ENCODE measurements at places on chromosomes 7 and 10.

DNA sequence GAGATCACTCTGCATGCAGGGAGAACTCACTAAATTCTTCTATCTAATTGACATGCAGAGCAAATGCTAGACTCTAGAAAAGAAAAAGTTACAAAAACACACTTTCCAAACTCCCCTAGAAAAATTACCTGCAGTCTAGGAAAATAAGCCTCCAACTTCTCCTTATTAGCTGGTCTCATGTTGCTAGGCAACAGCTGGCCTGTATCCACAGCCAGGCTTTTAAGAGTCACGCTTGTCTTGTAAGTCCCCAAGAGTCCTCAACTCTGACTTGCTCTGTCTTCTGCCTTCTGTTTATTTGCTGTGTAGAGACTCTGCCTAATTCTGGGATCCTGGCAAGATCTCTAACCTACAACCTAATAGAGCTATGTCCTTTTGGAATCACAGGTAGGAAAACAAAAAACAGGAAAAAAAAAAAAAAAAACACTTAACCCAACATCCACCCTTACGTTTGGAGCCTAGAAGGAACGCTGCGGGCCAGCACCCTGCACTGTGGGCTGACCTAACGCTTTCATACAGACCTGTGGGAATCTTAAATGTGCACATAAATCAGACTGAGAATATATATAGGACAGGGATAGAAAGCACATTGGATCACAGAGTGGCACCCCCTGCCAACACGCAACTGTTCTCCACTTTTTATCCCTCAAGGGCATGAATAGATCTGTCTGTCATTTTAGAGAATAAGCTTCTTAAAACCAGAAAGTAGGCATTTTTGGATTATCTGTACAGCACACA, 117.0 kb upstream of the PTPRZ1 start:
- no peak for DNase-seq

- no peak for DNase-seq
Observed at GRCh38 chr7:36016648-36017047, 136.4 kb upstream of the EEPD1 start.

DNA sequence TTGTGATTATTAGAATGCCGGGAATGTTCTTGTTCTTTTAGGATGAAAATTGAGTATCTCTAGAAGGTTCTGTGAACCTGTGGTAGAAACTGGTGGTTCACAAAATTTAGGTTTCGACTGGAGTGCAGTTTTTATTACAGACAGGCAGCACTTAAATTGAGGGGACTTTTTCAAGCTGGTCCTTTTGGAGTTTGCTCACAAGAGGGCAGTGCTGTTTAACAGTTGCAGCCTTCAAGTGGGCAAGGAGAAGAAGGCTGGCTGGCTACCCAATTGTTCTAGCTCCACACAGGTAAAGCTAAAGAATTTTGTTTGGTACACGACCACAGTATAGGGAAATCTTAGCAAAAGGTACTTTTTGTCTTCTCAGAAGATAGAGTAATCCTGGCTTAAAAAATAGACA, 233.6 kb downstream of the SNX13 start:
- DNase-seq: no peak

- peak; percentile 22 for DNase-seq
Observed at GRCh38 chr7:6026011-6026819, 5.0 kb upstream of the ANKRD61 start.

- DNase-seq: no peak
Observed at GRCh38 chr7:112184455-112184854, 21.7 kb downstream of the DOCK4 start.

GRCh38 chr10:6221971-6222751, 19.4 kb downstream of the PFKFB3 start:
- DNase-seq: no peak

DNA sequence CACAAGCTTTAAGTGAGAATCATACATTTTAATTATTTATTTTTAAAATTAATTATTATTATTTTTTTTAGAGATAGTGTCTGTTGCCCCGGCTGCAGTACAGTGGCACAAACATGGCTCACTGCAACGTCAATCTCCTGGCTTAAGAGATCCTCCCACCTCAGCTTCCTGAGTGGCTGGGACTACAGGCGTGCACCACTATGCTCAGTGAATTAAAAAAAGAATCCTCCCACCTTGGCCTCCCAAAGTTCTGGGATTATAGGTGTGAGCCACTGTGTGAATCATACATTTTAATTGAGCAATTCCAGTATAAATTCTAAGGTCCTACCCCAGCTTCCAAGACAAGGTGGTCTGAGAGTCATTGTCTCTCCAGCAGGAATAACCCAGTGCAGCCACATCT, 172.4 kb downstream of the JAZF1 start:
- no peak for DNase-seq

- DNase-seq: no peak
Observed at GRCh38 chr7:44348851-44349781, 23.7 kb upstream of the CAMK2B start.

DNA sequence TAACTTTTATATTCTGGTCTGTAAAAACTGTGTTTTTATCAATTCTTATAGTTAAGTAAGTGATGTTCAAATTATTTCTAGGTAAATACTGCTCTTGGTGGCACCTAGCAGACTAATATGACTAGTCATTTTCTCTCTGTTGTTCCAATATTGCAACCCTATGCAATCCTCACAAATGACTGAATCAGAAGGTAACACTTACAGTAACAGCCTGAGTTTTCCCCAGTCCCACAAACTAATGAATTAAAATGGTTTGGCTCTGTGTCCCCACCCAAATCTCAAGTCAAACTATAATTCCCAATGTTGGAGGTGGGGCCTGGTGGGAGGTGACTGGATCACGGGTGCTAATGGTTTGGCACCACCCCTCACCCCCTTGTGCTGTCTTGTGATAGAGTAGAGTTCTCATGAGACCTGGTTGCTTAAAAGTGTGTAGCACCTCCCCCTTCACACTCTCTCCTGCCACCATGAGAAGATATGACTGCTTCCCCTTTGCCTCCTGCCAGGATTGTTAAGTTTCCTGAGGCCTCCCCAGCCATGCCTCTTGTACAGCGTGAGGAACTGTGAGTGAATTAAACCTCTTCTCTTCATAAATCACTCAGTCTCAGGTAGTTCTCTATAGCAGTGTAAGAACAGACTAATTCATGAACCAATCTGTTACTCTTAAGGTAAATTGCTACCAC, 43.5 kb downstream of the MTPN start:
- DNase-seq: no peak

DNA sequence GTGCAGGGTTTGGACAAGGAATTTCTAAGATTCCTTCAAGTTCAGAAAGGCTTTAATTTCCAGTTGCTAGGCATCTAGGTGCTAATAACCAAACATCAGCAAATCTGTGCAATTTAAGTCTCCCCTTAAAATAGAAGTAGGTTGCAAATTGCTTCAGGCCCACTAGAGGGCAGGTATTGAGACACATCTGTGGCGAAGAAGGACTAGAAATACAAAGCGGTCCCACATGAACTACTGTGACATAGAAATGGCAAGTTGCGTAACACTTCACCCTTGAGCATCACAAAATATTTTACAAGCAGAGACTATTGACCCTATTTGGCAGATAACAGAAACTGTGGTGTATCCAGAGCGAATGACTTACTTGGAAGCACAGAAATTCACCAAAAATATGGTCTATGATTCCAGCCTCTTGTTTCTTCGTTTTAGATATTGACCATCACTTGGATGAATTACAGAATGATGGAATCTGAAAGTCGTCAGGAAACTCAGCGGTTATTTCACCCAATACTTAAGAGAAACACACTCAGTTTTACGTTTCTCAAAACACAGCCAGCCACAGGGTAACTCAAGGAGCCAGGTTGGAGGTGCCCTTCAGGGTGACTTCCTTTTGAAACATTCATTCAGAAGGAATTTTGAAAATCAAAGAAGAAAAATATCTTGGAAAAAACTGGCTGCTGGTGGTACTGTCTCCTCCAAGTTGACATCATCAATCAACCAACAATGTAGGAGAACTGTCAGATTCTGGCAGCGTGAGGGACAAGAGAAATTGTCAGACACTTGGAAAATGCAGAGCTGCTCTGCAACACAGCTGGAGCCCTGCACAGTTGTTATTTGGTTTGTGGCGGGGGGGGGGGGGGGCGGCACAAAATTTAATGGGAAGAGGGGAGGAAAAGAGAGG, 256.3 kb upstream of the MINDY3 start:
- DNase-seq: no peak

- no peak for DNase-seq
Observed at GRCh38 chr10:84551437-84552120, 223.2 kb downstream of the CCSER2 start.

DNA sequence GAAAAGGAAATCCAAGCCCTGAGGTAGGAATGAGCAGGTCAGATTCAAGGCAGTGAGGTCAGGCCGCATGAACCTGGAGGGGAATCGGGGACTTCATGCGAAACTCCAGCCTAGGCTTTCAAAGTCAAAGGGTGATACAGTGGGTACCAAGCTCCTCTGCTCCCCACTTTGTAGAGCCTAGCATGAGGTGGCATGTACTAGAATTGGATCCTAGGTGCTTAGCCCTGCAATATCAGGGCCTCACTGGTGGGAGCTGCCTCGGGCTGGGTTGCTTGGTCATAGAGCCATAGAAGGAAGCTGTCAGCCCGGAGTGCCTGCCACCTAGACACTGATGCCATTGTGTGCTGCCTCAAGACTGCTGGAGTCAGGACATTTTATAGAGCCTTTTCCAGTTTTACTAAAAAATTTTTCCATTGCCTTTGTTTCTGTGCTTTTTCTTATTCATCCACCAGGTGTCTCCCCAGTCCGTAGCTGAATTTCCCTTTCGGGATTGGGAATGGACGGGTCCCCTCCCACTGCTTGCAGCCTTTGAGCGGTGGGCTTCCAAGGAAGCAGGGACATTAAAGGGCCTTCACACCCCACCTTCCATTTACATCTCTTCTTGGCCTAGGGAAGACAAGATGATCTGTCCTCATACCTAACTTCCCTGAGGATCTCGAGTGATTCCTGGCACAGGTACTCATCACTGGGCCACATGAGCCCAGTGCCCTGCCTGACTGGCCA, 5.5 kb upstream of the LZTS2 start:
- DNase-seq: no peak

GRCh38 chr7:151558575-151558974, 38.9 kb upstream of the RHEB start:
- no peak for DNase-seq

DNA sequence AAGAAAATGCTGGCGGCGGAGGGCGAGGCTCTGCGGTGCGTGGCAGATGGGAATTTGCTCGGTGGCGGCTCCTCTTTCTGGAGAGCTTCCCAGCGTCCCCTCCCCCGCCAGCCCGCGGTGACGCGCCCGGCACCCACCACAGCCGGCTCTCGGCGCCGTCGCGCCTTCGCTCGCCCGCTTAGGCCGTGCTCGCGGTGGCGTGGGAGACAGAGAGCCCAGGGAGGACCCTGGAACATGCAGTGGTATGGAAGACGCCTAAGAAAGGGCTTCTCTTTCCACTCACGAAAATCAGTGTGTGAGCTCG, 576 bp upstream of the CSGALNACT2 start:
- DNase-seq: no peak

DNA sequence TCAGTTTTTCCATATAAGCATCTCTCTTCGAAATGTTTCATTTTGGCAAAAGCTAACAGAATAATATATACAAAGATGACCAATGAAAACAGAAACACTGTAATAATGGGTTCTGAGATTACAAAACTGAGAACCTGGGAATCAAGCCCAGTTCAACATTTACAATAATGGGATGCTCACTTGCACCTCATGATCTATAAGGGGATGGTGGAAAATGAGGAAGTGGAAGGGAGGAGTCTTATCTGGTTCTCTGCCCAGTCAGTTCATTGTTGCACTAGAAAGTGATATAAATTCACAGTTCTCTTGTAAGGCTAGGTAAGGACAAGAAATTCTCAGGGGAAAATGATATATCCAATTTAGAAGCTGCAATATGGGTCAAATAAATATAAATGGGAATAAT, 31.7 kb upstream of the RHOBTB1 start:
- no peak for DNase-seq

DNA sequence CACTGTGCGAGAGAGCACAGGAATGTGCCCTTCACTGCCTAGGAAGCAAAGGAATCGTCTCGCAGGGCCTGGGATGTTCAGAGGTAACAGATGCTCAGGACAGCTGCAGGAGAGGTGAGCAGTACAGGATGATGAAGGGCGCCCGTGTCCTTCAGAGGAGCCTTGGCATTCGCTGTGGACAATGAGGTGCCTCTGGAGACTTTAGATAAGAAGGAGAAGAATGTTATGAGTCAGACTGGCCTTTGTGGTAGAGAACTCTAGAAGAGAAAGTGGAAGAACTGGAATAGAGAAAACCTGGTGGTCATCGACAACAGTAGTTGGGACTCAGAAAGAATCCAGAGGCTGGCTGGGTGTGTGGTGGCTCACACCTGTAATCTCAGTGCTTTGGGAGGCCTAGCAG, 64.4 kb upstream of the LEP start:
- DNase-seq: no peak

GRCh38 chr7:91949221-91950009, 8.8 kb downstream of the AKAP9 start:
- DNase-seq: no peak

GRCh38 chr10:75432763-75433162, 1.3 kb downstream of the LRMDA start:
- no peak for DNase-seq

- no peak for DNase-seq
Observed at GRCh38 chr10:34374356-34375045, 440.6 kb downstream of the PARD3 start.

DNA sequence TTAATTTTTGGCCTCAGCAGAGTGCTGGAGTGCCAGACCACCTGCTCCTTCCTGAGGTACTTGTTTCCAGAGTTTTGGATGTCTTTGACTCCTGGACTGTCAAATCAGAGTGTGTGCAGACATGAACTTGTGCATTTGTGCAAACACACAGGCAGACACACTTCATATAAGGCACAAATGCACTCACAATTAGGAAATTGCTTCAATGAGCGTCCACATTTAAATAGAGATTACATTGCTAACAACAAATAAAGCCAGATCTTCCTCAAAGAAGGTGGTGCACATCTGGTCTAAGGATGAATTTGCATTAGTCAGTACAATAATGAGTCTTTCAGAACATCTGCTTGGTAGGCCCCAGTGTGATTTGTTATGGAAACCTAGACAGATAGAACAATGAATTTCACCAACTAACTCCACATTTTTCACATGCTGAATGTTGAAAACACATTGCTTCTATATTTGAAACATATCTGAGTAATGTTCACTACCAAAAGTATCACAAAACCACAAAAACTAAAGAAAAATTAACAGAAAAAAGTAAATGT, 266.7 kb upstream of the INHBA start:
- no peak for DNase-seq

- DNase-seq: no peak
Observed at GRCh38 chr10:91924212-91925021, 847 bp downstream of the BTAF1 start.

- peak; percentile 41 for DNase-seq
Observed at GRCh38 chr7:116210345-116211005, at the start of gene TES. Gene TES, plus strand, starts transcription at chr7:116210539. Its CDS starts 169 bp downstream, at chr7:116210708.

DNA sequence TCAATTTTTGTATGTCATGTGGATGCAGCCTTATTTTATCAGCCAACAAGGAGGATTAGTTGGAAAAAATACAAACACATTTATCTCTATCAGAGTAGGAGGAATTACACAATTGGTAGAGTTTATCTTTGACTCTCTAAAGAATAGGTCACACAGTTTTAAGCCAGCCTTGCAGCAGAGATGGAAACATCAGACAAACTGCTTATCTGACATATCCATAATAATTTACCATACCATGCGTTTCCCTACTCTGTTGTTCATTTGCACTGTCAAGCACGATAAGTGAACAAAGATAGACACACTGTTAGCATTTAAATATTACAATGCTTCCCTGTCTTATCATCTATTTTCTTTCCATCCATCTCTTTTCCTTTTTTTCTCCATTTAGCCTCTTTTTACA, 283.7 kb upstream of the SMIM30 start:
- DNase-seq: no peak
